Lung microvascular endothelial cell (primary cell): ENCODE measurements at places on chromosomes 11 and 22. TPM values are rescaled to one million over a fixed set of nuclear protein-coding genes. Genes with fewer than 3 reads are reported as not detected.

Gene GAB4
- total RNA-seq: not detected in 2 replicates

Gene ACR
- under 0.01 and 0.20 TPM in 2 replicates for total RNA-seq

Gene OR4C16
- not detected in 2 replicates for total RNA-seq

Gene YPEL1
- 2.8 and 5.2 TPM in 2 replicates for total RNA-seq

Gene TMEM191C
- total RNA-seq: 0.20 and 0.44 TPM in 2 replicates

Gene PLAAT5
- not detected in 2 replicates for total RNA-seq

Gene BAIAP2L2
- under 0.01 TPM in 2 replicates for total RNA-seq

Gene SLC5A12
- not detected in 2 replicates for total RNA-seq

Gene TMEM45B
- 0.99 and 1.3 TPM in 2 replicates for total RNA-seq

Gene PANX2
- total RNA-seq: 0.40 and 0.44 TPM in 2 replicates

Gene TRIM29
- total RNA-seq: not detected in 2 replicates

Gene NLRX1
- 9.8 and 11.1 TPM in 2 replicates for total RNA-seq

Gene HBD
- total RNA-seq: not detected in 2 replicates

Gene APLNR
- total RNA-seq: under 0.01 TPM in 2 replicates

Gene OR8I2
- total RNA-seq: not detected in 2 replicates

Gene P2RX6
- not detected in 2 replicates for total RNA-seq

Gene UPK3A
- not detected in 2 replicates for total RNA-seq
